ENCODE measurements at places on chromosomes 4 and X. TPM values are rescaled to one million over a fixed set of nuclear protein-coding genes. Genes with fewer than 3 reads are reported as not detected.

FRMPD3 gene
- not detected for total RNA-seq

DNA sequence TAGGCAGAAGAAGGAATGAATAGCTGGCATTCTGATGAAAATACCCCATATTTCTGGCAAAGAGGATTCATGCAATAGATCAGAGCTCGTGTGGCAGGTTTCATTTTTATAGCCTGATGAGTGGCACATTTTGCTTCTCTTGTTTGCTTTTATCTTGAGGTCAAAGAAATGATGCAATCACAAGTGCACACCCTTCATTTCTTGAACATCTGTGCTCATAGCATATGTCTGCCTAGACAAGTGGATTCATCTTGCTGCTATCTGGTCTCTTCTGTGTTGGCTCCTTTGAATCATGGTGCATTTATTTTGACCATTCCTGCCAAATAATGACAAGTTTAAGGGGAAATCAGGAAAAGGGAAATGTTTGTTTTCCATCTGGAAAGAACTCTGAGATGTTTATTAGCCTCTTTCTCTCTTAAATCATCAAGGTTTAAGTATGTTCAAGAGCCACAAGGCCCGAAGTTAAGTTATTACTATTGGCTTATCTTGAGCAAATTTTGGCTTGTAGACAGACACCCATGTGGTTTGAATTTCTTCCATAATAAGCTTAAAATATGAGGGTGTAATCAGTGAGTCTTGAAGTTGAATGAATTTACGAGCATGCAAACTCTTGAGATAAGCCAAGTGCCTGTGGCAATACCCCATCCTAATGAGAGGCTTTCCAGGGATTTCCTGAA is 59.3 kb upstream of the HS3ST1 start:
- no peaks in the 10 kb centered on the region for H3K27me3 ChIP-seq
- H3K27ac ChIP-seq = no peak overlapping the region
- H3K4me1 ChIP-seq = no peaks in the 10 kb centered on the region
- no peak overlapping the region for H3K4me3 ChIP-seq
- DNase-seq = no peak

DNA sequence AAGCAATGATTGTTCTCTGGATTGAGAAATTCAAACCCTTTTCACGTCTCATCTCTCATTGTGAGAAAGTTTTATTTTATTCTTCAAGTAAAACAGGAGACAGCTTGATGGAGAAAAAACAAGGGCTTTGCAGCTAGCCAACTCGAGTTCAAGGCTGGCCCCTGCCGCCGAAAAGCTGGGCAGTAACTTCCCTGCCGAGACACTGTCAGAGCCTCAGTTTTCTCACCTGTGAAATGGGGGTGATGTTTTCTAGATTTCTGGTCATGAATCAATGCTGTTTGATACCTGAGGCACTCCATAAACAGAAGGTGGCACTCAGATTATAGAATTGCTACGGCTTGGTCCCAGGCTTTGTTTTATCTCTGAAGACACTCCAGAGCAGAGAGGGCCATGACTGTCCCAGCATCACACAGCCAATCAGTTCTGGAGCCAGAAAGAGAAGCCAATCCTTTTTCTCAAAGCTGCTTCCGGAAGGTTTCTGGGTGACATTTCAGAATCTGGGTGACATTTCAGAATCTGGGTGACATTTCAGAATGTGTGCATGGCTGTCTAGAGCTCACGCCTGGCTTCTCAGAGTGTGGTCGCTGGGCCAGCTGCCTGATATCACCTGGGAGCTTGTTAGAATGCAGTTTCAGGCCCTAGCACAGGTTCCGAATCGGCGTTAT is 33.2 kb downstream of the HMX1 start:
- no peaks in the 10 kb centered on the region for H3K4me1 ChIP-seq
- no peaks in the 10 kb centered on the region for H3K36me3 ChIP-seq
- no peak overlapping the region for H3K4me3 ChIP-seq
- H3K27ac ChIP-seq = no peak overlapping the region

SLC38A5 gene
- 32.1 TPM for total RNA-seq

AIFM1 gene
- 9.6 TPM for total RNA-seq

DNA sequence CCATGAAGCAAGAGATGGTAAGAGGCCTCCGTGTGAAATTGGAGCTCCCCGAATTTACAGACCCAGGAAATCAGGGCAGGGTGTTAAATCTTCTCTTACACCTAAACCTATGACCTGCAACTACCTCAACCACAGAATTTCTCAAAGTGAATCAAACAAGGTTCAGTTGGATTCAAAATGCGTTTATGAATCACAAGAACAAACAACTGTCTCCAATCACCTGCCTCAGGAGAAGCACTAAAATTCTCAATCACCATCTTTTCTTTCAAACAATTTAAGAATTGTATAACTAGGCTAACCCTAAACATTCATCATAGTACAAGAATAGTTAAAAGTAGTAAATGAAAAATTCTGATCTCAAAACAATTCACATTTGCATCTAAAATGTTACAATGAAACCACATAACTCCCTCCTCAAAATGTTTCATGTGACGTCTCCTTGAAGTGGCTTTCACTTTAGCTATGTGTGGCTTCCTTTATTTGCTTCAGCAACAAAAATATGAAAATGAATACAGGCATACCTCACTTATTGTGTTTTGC is 19.2 kb downstream of the PPP3CA start:
- H3K27ac ChIP-seq = no peak overlapping the region
- H3K27me3 ChIP-seq = no peaks in the 10 kb centered on the region
- H3K4me1 ChIP-seq = peaks cover 24% of the 10 kb centered on the region
- no peak for DNase-seq
- H3K4me3 ChIP-seq = no peak overlapping the region

DNA sequence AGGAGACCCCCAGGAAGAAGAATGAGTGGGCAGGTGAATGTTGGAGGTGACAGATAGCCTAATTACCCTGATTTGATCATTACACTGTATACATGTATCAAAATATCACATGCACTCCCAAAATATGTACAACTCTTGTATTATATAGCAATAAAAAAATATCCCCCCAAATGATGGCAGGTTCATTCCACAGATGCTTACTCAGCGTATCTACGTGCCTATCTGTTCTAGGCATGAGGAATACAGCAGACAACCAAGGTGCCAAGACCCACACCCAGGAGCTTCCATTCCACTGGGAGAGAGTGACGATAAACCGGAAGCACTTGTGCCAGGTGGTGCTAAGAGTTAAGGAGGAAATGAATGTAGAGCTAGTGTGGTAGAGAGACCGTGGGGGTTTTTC is 42.4 kb downstream of the ADRA2C start:
- no peaks in the 10 kb centered on the region for H3K4me1 ChIP-seq
- H3K4me3 ChIP-seq = no peak overlapping the region
- H3K27ac ChIP-seq = no peak overlapping the region
- no peaks in the 10 kb centered on the region for H3K36me3 ChIP-seq
- DNase-seq = no peak

S100G gene
- total RNA-seq = not detected

AP1S2 gene
- 15.8 TPM for total RNA-seq

RAB39B gene
- 0.89 TPM for total RNA-seq

GRCh38 chr4:124409044-124409443 is 303.5 kb downstream of the ANKRD50 start:
- H3K36me3 ChIP-seq = no peaks in the 10 kb centered on the region
- H3K4me3 ChIP-seq = no peak overlapping the region
- no peak for DNase-seq
- no peak overlapping the region for H3K27ac ChIP-seq
